ENCODE measurements at places on chromosomes 4 and X.
A peak's percentile ranks its signal among the peaks of the same experiment; 100 is the strongest.

DNA sequence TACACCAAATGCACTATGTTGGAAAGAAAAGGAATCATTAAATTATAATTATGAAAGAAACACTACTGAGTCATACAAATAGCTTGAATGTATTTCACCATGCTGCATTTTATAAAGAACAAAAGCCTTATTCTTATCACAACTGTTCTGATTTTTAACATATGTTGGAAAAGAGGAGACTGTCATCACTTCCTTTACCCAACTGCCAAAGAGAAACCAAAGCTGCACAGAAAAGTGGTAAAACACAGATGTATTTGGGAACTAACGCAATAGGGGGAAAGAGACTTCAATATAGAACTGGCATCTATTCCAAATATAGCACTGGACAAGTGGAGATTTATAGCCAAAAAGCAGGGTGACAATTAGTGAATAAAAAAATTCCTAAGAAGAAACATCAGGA is 181.0 kb downstream of the SPANXN3 start:
- no peak for DNase-seq

- DNase-seq = no peak
These were observed 45.1 kb downstream of the RHOH start for GRCh38 chr4:40241941-40242340.

DNA sequence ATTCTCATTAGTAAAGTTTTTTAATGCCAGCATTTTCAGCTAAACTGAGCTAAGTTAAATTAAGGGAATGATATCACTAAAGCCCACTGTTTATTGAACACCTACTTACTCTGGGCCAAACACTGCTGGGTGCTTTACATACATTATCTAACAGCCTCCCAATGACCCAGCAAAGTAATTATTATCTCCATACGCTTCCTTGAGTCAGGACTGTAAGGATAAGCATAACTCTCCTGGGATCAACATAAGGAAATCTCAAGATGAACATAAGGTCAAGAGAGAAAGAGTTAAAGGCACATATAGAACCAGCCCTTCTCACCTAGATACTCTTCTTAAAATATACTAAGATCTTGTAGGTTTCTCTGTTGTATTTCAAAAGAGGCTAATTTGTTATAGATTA is 13.7 kb downstream of the BMX start:
- DNase-seq = no peak

- no peak for DNase-seq
These were observed 58.4 kb downstream of the SYNPO2 start for GRCh38 chr4:118947095-118947494.

DNA sequence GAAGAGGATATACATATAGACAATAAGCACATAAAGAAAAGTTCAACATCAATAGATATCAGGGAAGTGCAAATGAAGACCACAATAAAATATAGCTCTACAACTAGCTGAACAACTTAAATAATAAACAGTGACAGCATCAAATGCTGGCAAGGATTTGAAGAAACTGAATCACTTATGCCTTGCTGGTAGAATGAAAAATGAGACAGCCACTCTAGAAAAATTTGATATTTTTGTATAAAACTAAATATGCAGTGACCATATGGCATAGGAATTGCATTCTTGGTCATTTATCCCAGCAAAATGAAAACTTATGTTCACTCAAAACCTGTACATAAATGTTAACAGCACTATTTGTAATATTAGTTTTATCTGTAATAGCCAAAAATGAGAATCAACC is 1102.0 kb downstream of the C4orf33 start:
- DNase-seq = no peak

DNA sequence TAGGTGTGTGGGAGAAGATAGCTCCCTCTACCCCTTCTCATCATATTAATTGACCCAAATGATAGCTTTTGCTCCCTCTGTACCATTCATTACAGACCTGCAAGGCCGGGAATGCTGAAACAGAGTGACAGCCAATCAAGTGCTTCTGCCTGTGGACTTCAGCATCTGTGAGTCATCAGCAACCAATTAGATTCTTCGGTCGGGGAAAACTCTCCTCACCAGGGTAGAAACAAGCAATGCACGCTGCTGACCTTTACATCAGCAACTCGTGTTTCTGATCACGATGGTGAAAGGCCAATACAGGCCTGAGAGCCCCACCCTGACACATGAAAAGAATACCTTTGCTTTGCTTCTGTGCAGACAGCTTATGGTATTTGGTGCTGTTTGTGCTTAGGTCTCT is 347.2 kb upstream of the DDX53 start:
- no peak for DNase-seq

DNA sequence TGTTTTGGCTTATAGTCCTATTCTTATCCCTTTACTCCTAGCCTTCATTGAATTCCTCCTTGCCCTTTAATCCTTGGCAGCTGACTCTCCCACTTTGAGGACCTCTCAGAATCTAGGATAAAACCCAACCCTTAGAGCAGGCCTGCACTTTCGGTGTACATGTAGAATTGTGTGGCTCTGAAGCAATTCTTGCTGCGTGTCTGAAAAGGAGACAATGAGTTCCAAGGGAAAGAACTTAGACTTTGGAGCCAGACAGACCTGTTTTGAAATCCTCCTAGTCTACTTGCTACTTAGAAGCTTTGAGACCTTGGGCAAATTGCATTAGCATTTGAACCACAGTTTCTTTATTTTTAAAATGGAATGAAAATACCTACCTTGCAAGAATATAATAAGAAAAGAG is 175.2 kb downstream of the BEND2 start:
- DNase-seq = no peak

DNA sequence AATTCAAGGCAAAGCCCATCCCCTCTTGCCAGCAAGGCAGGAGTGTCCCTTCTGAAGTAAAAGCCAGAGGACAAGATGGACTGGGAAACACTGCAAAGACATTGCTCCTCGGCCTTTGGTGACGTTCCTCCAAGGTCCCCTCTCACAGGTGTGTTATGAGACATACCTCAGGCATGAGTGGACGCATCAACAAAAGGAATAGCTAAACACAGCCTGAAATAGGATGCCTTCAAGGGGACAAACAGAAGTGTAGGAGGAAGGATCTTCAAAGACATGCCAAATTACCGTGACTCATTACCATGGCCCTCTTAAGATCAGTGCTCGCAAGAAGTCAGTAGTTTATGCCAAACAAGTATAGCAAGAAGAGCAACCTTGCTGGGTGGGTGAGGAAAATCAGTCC is 6.0 kb upstream of the IDS start:
- no peak for DNase-seq

DNA sequence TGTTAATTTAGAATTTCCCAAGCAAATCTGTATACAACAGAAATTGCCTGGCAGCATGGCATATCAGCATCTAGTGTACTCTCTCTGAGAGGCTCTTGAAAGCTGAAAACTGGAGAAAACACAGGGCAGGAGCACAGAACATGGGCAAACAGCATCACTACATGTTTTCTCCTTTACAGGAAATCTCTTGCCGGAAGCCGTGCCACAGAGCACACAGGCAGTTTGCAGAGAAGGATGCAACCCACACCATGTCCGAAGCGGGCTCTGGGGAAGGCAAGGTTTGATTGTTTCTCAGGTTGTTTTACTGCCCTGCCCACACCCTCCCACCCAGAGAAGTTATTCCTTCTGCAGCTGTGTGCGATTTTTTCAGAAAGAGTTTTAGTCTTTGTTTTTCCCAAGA is 41.1 kb upstream of the FAM9C start:
- DNase-seq = no peak

- DNase-seq = no peak
These were observed 480.4 kb downstream of the TRIML1 start for GRCh38 chr4:188619456-188620149.

- no peak for DNase-seq
These were observed 22.8 kb downstream of the PDLIM3 start for GRCh38 chr4:185512516-185512915.

GRCh38 chr4:176409627-176410026 is 89.9 kb downstream of the SPCS3 start:
- DNase-seq = no peak

DNA sequence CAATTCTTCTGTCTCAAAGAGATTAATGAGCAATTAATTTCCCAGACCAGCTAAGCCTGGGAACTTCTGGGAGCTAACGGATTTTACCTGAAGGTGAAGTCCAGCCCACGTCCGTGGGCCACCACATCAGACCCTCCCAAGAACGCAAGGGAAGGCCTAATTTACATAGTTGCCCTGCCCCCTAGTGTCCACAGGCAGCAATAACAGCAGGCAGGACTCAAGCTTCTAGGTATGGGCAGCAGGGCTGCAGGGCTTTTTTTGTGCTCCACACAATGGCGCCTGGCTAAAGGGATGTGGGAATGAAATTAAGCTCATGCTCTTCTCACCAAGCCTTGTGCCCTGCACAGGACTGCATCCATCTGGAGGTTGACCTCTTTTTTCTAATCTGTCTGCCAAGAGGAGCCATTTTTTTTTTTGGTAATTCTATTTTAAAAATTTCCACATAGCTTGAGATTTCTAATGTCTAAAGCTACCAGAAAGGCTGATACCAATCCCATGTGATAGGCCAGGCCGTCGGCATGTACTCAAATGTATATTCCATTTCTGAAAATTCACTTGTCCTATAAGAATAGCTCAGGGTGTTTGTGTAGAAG is 111.9 kb upstream of the TMEM164 start:
- DNase-seq = peak; percentile 19

- no peak for DNase-seq
These were observed 41.9 kb upstream of the PDLIM3 start for GRCh38 chr4:185576962-185577950.

GRCh38 chr4:20576861-20577260 is 123.4 kb upstream of the PACRGL start:
- no peak for DNase-seq

GRCh38 chr4:101682946-101683345 is 107.6 kb upstream of the BANK1 start:
- DNase-seq = no peak

GRCh38 chr4:145181091-145181501 is 707 bp upstream of the OTUD4 start:
- no peak for DNase-seq

GRCh38 chr4:30450474-30450873 is 269.7 kb upstream of the PCDH7 start:
- no peak for DNase-seq

DNA sequence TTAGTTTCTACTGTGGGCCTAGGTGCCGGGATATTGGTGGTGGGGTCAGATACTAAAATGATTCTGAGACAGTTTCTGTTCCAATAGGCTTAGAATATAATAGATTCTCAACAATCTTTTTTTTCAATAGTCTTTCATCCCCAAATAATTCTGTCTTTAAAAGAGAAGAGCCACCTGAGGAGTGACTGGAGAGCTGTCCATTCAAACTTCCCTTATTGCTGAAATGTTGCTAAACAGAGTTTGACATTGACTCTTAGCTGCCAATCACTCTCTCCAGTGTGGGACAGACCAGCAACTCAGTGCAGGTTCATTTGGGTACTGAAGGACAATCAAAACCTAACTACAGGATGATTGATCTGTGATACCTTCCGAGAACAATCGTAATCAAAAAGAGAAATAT is 12.4 kb upstream of the ADH7 start:
- DNase-seq = no peak

- DNase-seq = no peak
These were observed 934 bp upstream of the GPR119 start for GRCh38 chrX:130386408-130386808.

GRCh38 chr4:41572956-41573355 is 35.0 kb downstream of the LIMCH1 start:
- no peak for DNase-seq

DNA sequence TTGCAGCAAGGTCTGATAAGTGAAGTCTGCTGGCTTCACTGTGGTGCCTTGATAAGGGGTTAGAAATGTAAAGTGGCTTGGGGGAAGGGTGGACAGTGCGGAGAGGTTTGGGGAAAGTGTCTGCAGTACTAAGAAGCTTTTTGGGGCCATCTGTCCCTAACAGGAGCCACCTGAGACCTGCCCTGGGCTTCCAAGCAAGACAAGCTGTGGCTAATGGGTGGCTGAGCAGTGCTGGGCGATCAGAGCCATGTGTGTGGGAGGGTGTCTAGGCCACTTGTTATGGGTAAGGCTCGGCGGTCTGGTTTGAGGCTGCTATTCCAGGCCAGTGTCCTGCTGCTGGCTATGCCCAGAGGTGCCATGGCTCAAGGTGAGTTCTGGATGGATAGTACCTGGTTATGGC is 185.4 kb upstream of the MTMR8 start:
- DNase-seq = no peak

GRCh38 chr4:140710908-140711622 is 45.1 kb downstream of the TBC1D9 start:
- no peak for DNase-seq

DNA sequence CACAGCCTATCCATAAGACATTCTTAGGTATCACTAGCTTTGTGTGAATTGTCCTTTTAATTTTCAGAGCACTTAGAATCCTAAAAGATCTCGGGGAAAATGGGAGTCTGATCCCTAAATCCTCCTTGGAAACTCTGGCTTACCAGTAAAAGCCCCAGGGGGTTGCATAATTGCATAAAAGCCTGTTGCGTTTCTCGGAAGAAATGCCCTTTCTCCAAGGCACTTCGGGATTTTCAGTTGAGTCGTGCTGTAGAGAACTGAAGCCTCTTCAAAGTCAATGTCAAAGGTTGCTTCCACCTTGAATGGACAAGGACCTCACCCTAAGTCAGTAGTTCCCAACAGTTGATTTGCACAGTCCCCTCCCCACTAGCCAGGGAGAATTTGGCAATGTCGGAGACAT is 20.8 kb downstream of the FAM184B start:
- no peak for DNase-seq

- DNase-seq = peak; percentile 74
These were observed at the start of gene TSPAN5 for GRCh38 chr4:98658287-98659105. TSPAN5 (minus strand) TSS chr4:98658611.

- DNase-seq = no peak
These were observed 104.6 kb upstream of the KLF3 start for GRCh38 chr4:38559374-38559773.

DNA sequence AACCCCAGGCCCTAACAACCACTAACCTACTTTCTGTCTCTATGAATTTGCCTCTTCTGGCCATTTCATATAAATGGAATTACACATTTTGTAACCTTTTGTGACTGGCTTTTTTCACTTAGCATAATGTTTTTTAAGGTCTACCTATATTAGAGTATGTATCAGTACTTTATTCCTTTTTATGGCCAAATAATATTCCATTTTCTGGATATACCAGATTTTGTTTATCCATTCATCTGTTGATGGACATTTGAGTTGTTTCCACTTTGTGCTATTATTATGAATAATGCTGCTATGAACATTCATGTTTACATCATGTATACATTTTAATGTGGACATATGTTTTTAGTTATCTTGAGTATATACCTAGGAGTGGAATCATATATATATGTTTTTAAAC is 35.5 kb downstream of the REPS2 start:
- no peak for DNase-seq

Data from activated gamma-delta T cell treated with anti-CD3 and anti-CD28 coated beads, Interleukin-2, amount 50 U/mL, for 16 hours (primary cell).